ENCODE measurements at places on chromosomes 5 and 9.

- DNase-seq = no peak
Measured at GRCh38 chr9:75138260-75139040, 50.1 kb downstream of the OSTF1 start.

DNA sequence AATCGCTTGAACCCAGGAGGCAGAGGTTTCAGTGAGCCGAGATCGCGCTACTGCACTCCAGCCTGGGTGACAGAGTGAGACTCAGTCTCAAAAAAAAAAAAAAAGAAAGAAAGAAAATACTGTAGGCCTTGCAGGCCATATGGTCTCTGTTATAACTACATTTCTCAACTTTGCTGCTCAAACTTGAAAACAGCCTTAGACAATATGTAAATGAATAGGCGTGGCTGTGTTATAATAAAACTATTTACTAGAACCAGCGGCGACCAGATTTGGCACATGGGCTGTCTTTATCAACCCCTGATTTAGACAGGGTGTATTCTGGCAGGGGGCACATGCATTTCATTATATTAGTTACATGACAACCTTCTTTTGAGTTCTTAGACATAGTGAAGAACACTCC lies 130.0 kb downstream of the C9orf152 start:
- DNase-seq = no peak

DNA sequence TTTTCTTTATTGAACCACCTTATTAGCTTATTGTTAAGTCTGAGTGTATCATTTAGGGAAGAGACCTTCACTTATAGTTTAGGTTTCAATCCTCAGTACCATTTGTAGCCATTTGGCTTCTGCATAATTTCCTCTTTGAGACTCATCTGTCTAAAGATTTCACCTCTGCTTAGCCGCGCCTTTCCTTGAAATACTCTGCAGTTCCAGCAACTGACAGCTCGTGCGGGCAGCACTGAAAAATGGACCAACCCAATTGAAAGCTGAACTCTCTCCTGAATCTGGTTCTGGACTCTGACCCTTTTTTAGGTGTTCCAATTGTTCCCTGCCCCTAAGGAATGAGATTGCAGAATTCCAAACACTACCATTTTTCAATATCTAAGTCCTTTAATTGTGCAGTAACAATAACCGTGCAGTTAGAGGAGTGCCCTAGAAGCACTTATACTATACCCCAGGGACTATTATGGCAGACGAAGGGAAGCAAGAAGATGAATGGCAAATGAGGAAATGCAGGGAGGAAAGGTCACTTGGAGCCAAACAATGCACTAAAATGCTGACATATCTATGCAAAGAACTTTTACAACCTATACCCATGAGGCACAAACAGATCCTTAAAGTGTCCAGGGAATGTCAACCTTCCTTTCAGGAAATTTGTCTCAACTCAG lies 50.1 kb upstream of the PDE4D start:
- DNase-seq = no peak

- peak; percentile 78 for DNase-seq
Measured at GRCh38 chr5:142063878-142064331, 44.7 kb upstream of the NDFIP1 start.

- no peak for DNase-seq
Measured at GRCh38 chr5:6535594-6535993, 86.9 kb downstream of the UBE2QL1 start.

DNA sequence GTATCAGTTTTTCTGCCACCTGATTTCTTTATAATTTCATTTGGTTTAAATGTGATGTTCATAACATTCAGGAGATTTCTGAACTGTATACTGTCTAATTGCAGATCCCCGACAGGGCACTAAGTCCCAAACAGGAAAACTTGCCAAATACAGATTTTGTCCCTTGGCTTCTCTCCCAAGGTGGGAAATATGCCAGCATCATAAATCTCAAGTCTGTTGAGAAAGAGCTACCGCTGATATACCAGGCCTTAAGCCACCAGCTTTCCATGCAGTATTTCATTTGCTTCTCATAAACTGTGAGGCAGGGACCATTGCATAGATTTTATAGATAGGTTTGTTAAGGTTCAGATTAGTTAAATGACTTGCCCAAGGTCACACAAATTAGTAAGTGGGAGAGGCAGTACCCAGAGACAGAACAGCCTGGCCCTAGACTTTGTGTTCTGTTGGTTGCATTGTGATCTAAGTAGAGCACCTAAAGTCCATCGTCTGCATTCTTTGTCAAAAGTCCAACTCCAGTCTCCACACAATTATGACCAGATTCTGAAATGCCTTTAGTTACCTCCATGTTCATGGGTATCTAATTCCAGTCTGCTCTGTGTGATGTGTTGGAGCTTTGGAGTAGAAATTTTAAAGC lies 16.2 kb downstream of the GPR21 start:
- DNase-seq = no peak

DNA sequence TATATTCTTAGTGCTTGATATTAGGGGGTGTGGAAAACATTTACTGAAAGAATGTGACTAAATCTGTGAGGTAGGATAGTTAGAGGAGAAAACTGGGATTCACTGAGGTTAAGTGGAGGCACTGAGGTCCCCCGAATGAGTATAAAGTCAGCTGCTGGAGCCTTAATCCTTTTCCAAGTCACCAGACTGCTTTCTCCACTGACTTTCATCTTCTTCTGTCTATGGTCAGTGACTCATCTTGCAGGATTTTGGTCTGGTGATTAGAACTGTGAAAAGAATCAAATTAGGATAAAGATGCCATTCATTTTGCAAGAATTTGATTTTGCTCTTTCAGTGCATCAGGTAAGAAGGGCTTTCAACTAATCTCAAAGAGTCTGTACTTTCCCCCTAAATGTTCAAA lies 89.3 kb upstream of the ALDH1A1 start:
- no peak for DNase-seq

GRCh38 chr9:134546246-134546731 lies 95.3 kb upstream of the COL5A1 start:
- DNase-seq = no peak

GRCh38 chr5:136040746-136041415 lies 12.1 kb downstream of the TGFBI start:
- DNase-seq = no peak

GRCh38 chr9:106102821-106103220 lies 408.5 kb downstream of the TMEM38B start:
- DNase-seq = no peak

GRCh38 chr5:126138281-126138931 lies 284.8 kb upstream of the GRAMD2B start:
- DNase-seq = no peak

GRCh38 chr9:114396558-114397218 lies 8.9 kb upstream of the AKNA start:
- no peak for DNase-seq

GRCh38 chr5:152271420-152271819 lies 133.7 kb downstream of the NMUR2 start:
- no peak for DNase-seq

- DNase-seq = no peak
Measured at GRCh38 chr5:57805170-57805569, 322.6 kb upstream of the ACTBL2 start.

GRCh38 chr9:107730666-107731065 lies 241.1 kb upstream of the KLF4 start:
- no peak for DNase-seq

- no peak for DNase-seq
Measured at GRCh38 chr5:176424181-176424580, 7.8 kb upstream of the CLTB start.

GRCh38 chr9:138015021-138015829 lies 137.6 kb downstream of the CACNA1B start:
- no peak for DNase-seq

GRCh38 chr9:70030156-70030555 lies 13.5 kb upstream of the MAMDC2 start:
- DNase-seq = no peak

DNA sequence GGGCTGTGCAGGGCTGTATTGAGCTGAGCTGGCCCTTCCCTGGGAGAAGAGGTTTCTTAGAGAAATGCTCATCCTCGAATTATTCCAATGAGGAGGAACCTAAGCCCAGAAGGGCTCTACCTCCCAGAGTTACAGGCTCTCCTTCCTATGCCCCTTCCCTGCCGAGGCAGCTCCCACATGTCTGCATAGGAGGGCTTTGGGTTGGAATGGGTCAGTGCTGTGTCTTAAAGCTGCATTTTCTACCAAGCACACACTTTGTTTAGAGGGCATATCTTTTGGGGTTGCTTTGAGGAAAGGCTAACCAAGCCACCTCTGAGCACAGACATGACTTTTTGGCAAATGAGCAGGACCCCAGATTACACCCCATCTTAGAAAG lies 9.1 kb downstream of the NEK6 start:
- DNase-seq = no peak

DNA sequence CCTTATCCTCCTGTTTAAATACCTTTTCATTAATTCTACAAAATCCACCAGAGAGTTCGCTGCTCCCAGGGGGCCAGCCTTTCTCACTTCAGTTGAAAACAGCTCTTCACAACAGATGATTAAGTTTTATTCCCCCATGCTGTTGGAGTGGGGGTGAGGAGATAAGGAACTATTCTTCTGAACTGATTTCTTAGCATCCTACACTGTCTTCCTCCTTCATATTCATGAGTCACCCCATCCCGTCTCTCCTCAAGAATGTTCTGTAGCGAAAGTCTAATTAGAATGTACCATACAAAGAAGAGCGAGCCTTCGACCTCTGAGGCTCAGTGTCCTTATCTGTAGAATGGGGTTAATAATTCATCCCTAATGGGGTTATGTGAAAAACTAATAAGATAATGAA lies 138.0 kb downstream of the PIK3R1 start:
- DNase-seq = no peak

GRCh38 chr9:128117613-128118471 lies 9.7 kb downstream of the PTGES2 start:
- DNase-seq = peak; percentile 88

- DNase-seq = no peak
Measured at GRCh38 chr5:154223320-154223719, 32.8 kb downstream of the GALNT10 start.

DNA sequence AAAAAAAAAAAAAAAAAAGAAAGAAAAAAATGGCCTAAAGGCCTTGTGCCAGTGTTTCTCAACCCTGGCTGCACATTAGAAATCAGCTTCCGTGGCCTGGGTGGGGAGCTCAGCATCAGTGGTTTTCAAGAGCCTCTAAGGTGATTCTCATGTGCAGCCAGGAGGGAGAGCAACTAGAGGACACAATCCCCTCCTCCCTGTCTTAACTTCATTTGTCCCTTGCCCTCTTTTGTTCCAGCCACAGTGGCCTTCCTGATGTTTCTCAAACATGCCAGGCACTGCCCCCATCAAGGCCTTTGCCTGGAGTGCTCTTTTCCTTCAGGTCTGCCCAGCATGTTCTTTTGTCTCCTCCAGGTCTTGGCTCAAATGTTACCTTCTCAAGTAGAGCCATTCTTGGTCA lies 42.4 kb downstream of the HOMER1 start:
- no peak for DNase-seq

All from NCI-H1092 (cell line).